ENCODE measurements at places on chromosomes 3 and 15.

- no peak for DNase-seq
Measured at GRCh38 chr3:24830230-24831152, 335.8 kb upstream of the THRB start.

DNA sequence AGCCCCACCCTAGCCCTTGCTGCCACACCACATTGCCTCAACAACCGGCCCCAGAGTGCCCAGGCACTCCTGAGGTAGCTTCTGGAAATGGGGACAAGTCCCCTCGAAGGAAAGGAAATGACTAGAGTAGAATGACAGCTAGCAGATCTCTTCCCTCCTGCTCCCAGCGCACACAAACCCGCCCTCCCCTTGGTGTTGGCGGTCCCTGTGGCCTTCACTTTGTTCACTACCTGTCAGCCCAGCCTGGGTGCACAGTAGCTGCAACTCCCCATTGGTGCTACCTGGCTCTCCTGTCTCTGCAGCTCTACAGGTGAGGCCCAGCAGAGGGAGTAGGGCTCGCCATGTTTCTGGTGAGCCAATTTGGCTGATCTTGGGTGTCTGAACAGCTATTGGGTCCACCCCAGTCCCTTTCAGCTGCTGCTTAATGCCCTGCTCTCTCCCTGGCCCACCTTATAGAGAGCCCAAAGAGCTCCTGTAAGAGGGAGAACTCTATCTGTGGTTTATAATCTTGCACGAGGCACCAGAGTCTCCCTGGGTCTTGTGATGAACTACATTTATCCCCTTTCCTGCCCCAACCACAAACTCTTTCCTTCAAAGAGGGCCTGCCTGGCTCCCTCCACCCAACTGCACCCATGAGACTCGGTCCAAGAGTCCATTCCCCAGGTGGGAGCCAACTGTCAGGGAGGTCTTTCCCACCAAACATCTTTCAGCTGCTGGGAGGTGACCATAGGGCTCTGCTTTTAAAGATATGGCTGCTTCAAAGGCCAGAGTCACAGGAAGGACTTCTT lies 39.1 kb downstream of the MESD start:
- DNase-seq: no peak

GRCh38 chr3:66181764-66182163 lies 39.0 kb upstream of the SLC25A26 start:
- no peak for DNase-seq

DNA sequence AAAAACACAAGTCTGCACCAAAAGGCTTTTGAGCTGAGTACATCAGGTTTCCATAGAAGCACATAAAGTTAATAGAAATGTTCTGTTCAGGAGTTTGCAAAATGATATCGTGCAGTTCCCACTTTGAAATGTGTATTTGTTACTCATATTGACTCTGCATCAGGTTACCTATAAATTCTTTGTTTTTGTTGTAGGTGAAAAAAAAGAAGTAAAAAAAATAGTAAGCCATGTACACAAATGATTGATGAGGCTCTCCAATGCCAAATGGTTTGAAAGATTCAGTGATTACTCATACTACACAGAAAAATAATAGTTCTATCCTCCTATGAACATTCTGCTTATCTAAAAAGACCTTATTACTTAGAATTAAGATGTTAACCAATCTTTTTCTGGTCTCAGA lies 287.3 kb upstream of the MME start:
- DNase-seq: no peak

DNA sequence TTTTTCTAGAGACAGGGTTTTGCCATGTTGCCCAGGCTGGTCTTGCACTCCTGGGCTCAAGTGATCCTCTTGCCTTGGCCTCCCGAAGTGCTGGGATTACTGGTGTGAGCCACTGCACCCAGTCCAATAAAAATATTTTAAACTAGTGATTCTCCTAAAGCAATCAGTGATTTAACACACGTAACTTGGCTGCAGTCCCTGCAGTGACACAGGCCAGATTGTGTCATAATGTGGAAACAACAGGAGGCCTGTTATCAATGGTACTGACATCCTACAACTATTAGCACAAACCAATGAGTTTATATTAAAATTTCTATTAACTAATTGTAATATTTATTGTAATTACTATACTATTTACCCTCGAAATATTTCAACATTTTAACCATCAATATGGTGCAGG lies 1.6 kb upstream of the SEC61A1 start:
- no peak for DNase-seq

- peak; percentile 54 for DNase-seq
Measured at GRCh38 chr3:118817748-118818165, 216.9 kb downstream of the IGSF11 start.

- no peak for DNase-seq
Measured at GRCh38 chr3:88509582-88509981, 359.8 kb downstream of the C3orf38 start.

- DNase-seq: no peak
Measured at GRCh38 chr3:141529717-141530414, 43.0 kb downstream of the RASA2 start.

- no peak for DNase-seq
Measured at GRCh38 chr15:95323796-95324195, 1006.7 kb upstream of the NR2F2 start.

- DNase-seq: no peak
Measured at GRCh38 chr3:130850843-130851242, 43.0 kb upstream of the ATP2C1 start.

DNA sequence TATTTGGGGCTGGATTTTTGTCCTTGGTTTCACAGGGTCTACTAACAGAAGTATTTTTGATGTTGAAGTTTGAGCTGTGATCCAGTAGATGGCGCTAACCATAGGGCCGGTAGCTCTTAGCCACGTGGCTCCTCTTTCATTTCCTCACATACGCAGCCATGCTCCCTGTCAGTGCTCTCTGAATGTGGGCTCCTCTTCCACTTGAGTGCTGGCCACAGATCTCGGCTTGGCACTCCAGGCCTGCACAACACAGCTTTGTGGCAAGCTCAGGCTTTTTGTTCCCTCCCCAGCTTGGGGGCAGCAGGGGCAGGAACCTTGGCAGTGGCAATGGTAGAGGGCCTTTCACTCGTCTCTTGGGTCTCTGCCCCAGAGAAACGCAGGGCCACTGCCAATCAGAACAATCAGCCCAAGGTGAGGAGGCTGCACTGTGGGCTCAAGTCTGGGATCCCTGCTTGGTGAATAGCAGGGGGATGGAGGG lies 18.6 kb upstream of the DNAAF4 start:
- peak; percentile 40 for DNase-seq

DNA sequence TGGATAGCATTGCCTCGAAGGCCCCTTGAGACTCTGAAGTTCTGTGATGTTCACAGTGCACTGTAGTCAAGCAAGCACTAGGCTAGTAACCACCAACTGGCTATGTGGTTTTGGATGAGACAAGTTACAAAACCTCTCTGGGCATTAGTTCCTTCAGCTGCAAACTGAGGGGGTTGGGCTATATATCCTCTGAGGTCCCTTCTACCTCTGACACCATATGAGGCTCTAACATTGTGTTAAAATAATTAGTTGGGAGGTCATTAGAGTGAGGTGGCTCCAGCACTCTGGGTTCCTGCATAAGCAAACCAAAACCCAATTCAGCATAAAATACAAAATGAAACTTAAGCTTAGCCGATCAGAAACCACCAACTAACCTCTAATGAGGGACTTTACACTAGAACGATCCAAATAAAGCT lies 209.5 kb upstream of the LRRN1 start:
- no peak for DNase-seq

- peak; percentile 23 for DNase-seq
Measured at GRCh38 chr3:133494469-133494868, 79.0 kb upstream of the CDV3 start.

DNA sequence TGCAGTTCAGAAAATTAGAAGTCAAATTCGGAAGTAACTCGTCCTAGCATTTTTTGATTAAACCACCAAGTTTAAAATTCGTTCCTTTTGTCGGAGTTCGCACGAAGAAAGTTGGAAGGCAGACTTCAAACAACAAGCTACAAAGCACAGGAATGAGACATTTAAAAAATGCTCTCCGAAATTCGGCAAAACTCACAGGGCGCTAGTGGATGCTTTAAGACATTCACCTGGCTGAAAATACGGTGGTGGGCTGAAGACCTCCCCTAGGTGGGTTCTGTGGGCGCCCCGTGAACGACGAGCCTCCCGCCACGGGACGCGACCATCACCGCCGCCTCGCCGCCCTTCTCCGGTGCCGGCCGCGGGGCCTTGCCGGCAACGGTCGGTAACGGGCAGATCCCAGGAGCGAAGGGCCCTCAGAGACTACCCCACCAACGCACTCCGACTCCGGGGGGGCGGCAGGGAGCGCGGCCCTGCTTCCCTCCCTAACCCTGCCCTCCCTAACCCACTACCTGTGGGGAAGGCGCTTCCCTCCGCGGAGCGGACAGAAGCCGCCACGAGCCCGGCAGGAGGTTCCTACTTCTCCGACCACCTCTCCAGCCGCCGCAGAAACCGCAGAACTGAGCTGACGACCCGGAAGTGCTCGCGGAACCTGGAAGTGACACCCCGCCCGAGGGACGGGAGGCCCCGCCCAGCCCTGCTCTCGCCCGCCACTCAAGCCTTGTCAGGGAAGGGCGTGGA lies at the start of gene GTF2A2:
Gene GTF2A2 (minus strand): TSS at position 619 of the 738 bp plus-strand sequence. CDS start 5,238 bp downstream, outside the sequence.
- DNase-seq: peak; percentile 92

- DNase-seq: no peak
Measured at GRCh38 chr3:45803252-45803935, 7.1 kb upstream of the SLC6A20 start.

- DNase-seq: no peak
Measured at GRCh38 chr3:85482213-85482490, 523.4 kb downstream of the CADM2 start.

GRCh38 chr3:126352476-126353454 lies 4.4 kb downstream of the KLF15 start:
- DNase-seq: peak; percentile 14

DNA sequence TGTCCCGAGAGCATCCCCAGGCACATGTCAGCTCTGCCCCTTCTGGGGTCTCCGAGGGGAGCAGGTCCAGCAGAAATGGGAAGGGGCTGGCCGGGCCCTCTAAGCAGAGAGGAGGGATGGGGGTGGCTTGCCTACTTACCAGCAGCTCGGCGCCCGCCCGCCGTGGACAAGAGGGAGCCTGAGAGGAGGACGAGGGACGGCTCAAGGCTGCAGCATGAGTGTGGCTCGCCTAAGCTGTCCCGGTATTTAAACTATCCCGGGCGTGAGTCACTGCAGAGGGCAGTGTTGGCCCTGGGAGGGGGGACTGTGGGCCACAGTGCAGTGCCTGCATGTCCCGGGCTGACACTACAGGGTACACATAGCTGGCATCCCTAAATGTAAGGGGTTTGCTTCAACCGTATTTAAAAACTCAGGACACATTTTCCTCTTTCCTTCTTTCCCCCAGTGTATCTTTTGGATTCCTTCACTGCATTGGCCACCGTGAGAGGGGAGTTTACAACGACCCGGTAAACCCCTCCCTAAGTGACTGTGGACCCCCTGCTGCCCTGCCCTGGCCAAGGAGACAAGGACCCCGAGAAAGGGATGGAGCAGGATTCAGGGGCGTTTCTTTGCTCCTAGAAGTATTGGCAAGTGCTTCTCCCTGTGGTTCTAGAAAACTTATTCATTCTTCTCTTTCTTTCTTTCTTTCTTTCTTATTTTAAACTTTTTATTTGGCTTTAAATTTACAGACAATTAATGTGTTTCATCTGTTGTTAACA lies at the start of gene LRRC15:
Gene LRRC15 (minus strand): TSS at position 222 of the 758 bp plus-strand sequence. CDS start 8,700 bp downstream, outside the sequence.
- DNase-seq: peak; percentile 45
